NCI-H1930 (cell line): ENCODE measurements at places on chromosomes 1 and 21.

- DNase-seq = peak; percentile 32
Observed at GRCh38 chr1:159171254-159171687, at the start of gene CADM3. TSS of gene CADM3 (plus strand) at chr1:159171615. CDS start at chr1:159171766, 151 bp downstream.

- DNase-seq = no peak
Observed at GRCh38 chr1:87224201-87224600, 104.5 kb upstream of the LMO4 start.

- DNase-seq = no peak
Observed at GRCh38 chr1:53799141-53799540, 39.0 kb downstream of the NDC1 start.

DNA sequence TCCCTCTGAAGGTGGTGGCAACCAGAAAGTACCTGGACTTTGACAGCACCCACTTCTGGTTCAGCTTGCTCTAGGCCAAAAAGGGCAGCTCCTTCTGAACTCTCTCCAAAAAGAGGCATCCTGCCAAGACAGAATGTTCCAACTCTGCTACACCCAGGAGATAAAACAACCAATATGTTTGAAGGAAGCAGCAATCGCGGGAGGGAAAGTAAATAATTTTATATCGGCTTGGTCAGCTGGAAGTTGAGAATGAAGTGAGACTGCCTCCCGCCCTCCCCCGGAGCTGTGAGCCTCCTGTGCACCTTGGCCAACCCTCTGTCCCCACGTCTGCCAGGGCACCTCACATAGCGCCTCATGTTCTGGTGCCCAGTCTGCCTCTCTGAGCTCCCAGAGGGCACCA lies 130.3 kb upstream of the ATP1A1 start:
- DNase-seq = no peak

DNA sequence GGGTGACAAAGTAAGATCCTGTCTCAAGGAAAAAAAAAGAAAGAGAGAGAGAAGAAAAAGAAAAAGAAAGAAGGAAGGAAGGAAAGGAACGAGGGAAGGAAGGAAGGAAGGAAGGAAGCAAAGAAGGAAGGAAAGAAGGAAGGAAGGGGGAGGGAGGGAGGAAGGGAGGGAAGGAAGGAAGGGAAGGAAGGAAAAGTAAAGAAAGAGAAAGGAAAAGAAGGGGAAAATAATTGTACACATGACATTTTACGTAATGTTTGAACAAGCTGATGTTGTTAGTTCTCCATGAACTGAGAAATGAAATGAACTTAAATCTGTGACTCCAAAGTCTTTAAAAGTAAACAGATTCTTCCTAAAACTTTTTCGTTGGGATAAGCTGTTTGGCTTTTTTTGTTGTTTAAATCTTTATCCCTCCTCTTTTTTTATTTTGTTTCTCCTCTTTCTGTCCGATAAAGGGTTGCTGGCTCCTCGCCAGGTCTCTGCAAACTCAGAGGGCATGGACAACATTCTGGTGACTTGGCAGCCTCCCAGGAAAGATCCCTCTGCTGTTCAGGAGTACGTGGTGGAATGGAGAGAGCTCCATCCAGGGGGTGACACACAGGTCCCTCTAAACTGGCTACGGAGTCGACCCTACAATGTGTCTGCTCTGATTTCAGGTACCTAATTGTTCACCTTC lies 59.8 kb downstream of the IL12RB2 start:
- no peak for DNase-seq

DNA sequence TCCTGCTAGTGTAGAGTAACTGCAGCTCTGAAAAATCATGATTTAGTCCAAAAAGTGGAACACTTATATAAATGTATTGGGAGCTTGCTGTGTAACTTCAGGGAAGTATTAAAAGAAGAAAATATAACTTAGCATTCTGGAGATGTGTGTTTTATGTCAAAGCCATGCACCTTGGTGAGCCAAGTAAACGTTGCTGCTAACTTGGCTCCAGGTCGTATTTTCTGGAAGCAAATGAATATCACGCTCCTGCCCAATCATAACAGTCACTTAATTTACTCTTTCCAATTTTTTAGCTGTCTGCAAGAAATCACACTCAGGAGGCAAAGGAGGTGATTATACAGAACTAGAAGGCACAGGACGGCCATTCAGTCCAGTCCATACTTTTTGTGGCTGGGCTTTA lies 61.1 kb downstream of the DOP1B start:
- no peak for DNase-seq

DNA sequence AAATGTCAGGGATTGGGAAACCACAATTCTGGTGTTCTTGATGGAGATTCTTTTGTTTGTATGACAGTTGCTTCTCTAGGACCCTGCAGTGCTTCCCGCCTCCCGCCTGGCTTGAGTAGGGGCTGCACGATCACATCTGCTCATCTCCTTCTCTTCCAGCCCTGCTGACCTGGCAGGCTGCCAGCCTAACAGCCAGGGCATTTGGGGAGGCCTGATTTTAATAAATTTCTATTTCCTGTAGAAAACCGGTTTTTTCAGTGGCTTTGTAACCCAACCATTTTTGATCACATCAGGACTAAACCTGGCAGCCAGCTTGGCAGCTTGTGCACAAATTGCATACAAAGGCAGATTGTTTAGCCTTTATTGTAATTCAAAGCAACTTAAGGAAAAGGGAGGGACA lies 78.9 kb downstream of the UBE2U start:
- DNase-seq = no peak

- DNase-seq = peak; percentile 16
Observed at GRCh38 chr1:63674238-63674864, 81.1 kb downstream of the PGM1 start.

DNA sequence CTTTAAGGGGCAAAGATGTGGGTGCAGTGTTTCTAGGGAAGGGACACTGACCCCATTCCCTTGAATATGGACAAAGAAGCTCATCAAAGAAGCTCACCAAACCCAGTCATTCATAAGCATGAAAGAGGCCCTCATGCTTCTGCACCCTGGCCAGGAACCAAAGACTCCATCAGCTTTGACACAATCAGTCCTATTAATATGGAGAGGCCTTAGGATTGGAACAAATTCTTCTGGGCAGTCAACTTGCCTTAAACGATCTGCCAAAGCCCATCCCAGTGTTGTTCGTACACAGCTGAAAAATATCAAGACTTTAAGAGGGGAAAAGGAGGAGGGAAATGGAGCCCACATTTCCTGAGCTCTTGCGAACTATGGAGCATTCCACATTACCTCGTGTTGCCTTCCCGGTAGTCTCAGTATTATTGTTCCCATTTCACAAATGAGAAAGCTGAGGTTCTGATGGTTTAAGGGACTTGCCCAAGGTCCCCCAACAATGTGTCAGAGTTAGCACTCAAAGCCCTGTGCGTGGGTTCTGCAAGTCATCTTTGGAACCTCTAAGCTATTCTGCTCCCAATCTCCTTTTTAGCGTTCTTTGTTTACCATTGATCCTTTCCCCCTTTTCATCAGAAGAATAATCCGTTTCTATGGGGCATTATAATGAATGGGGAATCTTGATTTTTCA lies 161.9 kb downstream of the ZBTB18 start:
- DNase-seq = no peak

DNA sequence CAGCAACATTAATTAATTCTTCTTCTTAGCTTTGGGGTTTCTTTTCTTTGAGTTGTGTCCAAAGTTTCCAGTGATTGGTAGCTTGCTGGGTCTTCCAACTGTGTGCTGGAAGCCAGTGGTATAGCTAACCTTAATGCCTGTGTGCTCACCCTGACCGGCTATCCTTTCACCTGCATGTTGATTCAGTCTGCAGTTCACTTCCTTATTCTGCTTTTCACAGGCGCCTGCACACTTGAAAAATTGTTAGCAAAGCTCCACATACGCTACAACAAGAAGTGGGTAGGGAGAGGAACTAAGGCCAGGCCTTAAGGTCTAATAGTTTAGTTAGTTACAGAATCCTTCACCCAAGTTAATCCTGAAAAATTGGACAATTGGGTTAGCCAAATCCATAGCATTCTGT lies 35.7 kb downstream of the NCF2 start:
- no peak for DNase-seq

DNA sequence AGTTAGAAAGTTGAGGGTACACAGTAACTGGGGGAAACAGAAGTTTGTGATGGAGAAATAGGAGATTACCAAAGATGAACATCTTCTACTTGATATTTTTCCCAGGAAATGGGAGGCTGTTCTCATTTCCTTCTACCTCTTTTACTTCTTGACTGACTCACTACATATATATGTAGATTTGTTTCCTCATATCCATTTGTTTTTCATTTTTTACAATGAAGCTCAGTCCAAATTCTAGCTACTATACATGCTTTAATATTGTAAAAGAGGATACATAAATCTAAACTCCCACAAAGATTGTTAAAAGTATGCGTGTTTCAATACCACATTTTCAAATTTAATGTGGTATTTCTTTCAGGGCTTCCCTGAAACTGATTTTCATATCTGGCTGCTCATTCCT lies 366.6 kb upstream of the NCAM2 start:
- DNase-seq = no peak

DNA sequence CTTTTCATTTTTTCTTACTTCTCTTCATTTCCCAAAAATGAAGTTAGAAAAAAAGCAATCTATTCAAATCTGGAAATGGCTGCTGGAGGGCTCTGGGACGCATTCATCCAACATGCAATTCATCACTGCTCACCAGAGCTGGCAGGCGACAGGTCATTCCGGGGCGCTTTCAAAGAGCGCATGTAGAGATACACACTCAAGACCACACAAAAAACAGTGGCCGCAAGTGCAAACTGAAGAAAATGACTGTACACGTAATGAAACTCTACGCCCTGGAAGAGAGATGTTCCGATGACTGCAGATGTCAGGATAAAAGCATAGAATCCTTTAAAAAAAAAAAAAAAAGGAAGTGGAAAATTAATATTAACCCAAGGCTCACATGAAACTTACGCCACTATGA lies 15.5 kb downstream of the LBR start:
- DNase-seq = no peak

GRCh38 chr1:200038981-200039848 lies 11.7 kb downstream of the NR5A2 start:
- no peak for DNase-seq

GRCh38 chr1:147851149-147851548 lies 51.4 kb upstream of the GJA8 start:
- no peak for DNase-seq

- DNase-seq = no peak
Observed at GRCh38 chr1:84573481-84573966, 716 bp downstream of the CTBS start.

DNA sequence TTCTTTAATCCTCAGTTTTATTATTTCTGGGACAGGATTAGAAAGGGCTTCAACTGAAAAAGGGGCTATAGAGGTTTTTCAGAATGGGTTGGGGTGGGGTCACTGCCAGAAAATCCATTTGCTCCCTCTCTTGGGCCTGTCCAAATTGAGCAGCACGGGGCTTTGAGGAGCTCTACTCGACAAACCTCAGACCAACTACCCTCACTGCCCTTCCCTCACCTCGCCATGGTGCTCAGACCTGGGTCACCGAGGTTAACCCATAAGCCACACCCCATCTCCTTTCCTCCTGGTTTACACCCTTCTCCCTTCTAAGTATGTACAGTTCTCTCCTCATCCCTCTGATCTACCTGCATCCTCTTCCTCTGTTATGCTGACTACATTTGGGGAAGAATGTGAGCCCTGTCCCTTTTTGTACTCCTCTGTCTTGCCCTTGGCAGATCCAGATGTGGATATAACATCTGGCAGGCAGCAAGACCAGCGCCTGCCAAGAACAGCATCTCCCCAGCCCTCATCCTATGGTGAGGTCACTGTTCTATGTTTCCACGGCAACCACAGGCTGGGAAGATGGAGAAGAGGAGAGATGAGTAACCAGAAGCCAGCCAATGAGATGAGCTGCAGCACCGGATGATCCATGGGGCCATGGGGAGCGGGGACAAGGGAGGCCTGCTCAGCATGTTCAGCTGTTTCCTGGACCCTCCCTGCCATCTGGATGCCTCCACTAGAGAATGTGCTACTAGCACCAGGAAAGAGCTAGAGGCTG lies 3.7 kb upstream of the FABP3 start:
- DNase-seq = no peak

- no peak for DNase-seq
Observed at GRCh38 chr1:187634940-187635339, 806.2 kb downstream of the PLA2G4A start.

DNA sequence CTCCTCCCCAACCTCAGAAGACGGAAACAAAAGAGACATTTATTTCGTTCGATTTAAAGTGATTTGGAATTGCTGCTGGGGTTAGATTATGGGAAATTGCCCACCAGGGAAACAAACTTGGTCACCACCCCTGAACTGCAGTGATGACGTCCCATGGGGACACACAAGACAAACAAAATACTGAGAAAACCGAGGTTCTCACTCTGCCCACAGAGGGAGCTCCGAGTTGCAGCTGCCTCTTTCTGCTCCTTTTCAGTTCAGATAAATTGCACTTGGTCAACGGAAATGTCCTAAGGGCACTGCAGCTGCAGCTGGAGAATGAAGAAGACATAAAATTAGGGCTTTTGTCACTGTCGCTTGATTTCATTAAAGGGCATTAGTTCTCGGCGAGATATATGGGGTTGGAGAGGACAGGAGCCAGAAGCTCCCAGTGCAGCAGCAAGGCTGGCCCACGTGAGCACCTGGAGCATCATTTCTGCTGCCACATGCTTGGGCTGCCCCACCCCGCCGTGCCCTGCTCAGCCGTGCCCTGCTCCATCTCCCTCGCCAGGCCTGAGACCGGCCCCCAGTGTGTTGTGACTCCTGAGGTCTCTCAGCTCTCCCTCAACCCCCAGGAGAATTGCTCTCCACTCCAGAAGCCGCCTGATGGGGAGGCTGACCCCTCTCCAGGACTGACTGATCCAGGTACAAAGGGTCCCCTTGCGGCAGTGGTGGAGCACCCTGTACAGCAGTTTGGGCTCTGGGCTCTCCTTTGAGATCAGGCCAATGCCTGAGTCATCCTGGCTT lies 231.7 kb upstream of the AJAP1 start:
- DNase-seq = no peak

- no peak for DNase-seq
Observed at GRCh38 chr1:204714861-204715511, 29.4 kb upstream of the LRRN2 start.

- no peak for DNase-seq
Observed at GRCh38 chr21:45150638-45151131, 76.3 kb downstream of the ADARB1 start.

DNA sequence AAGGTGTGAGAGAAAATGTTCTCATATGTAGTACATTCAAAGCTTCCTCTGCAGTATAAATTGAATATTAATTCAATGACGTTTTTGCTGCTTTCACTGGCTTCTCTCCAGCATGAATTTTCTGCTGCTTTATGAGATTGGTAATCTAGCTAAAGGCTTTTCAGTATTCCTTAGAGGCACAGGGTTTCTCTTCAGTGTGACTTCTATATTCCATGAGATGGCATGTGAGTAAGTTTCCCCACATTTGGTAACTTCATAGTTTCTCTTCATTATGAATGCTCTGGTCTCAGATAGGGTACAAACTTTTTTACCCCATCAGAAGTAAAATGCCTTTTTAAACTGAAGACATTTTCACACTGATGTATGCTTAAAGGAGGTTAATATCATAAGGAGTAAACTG lies 10.4 kb upstream of the KLF18 start:
- no peak for DNase-seq

- DNase-seq = peak; percentile 11
Observed at GRCh38 chr1:62687421-62687902, 724 bp downstream of the DOCK7 start.

DNA sequence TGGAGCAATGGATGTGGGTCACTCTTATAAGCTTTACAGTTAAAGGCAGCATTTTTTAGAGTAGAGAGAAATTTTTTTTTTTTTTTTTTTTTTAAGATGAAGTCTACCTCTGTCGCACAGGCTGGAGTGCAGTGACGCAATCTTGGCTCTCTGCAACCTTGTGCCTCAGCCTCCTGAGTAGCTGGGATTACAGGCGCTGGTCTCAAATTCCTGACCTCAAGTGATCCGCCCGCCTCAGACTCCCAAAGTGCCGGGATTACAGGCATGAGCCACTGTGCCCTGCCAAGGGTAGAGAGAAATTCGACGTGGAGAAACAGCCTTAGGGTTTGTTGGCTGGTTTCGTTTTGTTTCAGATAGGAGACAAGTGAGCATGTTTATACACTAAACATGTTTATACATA lies 594.2 kb upstream of the ADAMTS5 start:
- no peak for DNase-seq
